Activated T-helper 9 cell treated with anti-CD3 and anti-CD28 coated beads, Interleukin-2, amount 50 U/mL, for 16 hours (primary cell): ENCODE measurements at places on chromosomes 5 and 9.

DNA sequence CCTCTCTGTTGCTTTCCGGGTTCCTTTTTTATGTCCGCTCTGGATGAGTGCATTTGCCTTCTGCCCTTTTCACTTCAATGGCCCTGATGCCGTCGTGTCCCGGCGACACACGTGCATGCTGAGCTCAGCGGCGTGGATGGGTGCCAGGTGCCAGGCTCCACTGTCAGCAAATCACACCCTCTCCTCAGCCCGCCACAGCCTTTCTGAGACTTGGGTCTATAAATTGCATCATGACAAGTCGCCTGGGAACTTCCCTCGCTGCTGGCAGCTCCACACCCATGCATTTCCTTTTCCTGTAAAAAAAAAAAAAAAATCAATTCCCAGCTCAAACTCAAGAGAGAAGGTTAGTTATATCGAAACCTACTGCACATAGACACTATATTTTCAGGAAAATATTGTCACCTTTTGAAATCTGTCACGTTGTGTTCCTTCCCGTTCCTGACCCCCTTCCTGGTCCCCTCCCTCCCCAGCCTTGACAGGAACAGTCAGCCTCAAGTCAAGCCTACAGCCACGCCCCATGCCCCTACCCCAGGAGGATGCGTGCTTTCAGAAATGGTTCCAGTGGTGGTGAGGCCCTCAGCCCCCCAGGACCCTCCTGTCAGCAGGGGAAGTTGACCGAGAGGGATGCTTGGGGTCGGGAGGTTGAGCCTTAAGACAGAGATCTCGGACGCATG is 110.3 kb upstream of the PTCH1 start:
- peak; percentile 14 for DNase-seq

DNA sequence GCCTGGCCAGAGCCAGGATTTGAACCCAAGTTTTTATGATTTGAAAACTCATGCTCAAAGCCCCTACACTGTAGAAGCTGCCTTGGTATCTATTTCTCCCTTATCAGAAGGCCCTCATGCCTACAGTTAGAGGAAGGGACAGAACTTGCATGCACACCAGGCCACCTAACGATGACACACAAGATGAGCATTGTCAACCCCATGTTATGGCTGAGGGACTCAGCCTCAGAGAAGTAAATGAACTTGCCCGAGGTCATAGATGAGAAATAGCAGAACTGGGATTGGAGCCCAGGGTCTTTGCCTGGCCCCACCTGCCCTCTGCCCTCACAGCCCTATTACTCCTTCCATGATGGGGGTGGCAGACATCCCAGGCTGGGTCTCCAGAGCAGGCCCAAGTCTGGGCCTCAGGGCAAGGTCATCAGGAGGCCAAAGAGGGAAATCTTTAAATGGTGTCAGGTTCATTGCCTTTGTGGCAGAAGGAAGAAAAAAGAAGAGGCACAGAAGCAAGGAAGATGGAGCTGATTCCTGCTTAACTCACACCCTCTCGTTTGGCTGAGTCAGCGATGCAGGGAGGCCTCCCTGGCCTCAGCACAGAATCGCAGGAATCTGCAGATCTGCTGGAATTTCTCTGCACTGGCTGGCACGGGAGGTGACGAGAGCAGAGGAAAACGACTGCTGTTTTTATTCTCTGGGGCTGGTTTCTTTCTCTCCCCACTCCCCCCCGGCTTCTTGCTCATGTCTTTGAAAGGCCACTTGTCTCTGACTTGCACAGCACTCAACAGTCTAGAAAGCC is 20.6 kb upstream of the CRB2 start:
- DNase-seq, result no peak

GRCh38 chr5:39191216-39191615 is 28.1 kb downstream of the FYB1 start:
- no peak for DNase-seq

DNA sequence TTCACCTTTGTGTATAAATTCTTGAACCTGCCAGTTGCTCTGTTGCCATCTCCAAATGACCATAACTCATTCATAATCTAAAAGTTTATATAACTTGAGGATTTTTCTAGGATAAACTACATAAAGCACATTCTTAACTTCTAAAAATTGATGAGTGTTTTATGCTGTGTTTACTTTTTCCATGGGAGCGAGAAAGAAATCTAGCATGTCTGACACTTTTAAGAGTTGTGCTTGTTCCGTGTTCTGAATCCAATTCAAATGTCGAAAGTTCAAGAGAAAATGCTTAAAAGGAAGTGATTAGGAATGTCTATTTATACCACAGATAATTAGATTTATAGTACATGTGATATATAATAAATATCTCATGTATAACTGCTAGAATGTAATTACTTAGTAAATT is 154.4 kb downstream of the DEPDC1B start:
- no peak for DNase-seq

DNA sequence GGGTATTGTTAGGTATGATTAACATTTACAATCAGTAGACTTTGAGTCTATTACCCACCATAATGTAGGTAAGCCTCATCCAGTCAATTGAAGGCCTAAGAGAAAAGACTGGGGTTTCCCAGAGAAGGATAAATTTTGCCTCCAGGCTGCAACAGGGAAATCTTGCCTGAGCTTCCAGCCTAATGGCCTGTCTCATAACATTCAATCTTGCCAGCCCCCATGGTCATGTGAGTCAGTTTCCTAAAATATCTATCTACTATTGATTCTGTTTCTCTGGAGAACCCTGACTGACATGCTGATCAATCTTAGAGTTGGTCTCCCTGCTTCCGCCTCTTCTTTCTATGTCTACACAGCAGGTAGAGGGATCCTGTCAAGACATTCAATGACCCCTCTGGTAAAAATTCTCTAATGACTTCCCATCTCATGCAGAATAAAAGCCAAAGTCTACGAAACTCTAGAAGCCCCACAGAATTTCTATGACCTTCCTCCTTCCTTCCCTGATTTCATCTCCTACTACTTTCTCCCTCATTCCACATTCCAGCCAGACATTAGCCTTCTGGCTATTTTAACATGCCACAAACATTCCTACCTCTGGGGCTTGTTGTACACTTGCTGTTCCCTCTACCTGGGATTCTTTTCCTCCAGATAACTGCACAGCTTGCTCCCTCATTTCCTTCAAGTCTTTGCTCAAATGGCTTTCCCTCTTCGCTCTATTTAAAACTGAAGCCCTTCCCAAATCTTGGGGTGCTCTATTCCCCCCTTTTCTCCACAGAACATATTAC is 60.2 kb downstream of the FBXW11 start:
- no peak for DNase-seq
